Activated T-cell treated with anti-CD3 and anti-CD28 coated beads, Interleukin-2, amount 50 U/mL, for 24 hours (primary cell): ENCODE measurements at places on chromosomes 2 and 18.

- DNase-seq, result no peak
These were observed 164.1 kb downstream of the FHOD3 start for GRCh38 chr18:36461551-36461987.

DNA sequence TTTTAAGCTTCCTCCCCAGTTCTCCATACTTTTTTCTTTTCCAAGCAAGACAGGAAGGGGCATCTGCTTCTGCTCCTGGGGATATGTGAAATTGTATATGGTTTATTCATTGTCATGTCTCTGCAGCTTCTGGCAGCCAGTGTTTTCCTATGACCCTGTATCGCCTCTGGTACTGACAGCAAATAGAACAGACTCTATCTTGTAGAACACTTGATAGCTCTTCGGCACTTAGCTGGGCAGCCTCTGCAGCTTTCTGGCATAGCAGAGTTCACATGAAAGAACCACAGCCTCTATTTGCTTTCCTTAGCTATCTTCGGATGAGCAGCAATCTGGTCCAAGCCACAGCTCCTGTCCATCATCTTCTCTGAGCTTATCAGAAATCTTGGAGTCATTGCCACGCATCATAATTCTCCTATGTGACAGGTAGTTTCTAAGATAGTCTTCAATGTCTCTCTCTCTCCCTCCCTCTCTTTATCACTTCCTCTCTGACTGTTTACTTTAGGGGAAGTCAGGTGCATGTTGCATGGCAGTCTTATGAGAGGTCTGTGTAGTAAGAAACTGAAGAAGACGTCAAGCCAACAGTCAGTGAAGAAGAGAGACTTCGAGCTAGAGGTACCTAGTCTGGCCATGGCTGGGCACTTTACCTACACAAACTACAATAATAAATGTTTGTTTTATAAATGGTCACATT is 627.7 kb upstream of the CDH2 start:
- DNase-seq, result no peak

- DNase-seq, result peak; percentile 64
These were observed 14.5 kb downstream of the SH3RF3 start for GRCh38 chr2:109143214-109144187.

DNA sequence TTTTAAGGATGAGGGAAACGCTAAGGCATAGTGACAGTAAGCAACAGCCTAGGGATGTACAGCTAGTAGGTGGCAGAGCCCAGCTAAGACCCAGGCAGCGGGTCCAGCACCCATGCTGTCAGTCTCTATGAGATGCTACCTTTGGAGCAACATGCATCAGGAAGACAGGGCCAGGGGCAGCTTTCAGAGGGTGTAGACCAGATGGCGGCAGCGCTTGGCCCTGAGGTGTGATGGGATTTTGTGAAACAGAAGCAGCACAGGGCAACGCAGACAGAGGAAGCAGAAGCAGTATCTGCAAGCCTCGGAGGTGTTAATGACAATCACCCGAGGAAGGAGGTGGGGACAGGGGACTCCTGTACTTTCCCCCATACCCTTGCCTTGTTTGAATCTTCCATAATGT is 43.2 kb downstream of the SDC1 start:
- no peak for DNase-seq

- peak; percentile 83 for DNase-seq
These were observed 3.0 kb upstream of the PLEK start for GRCh38 chr2:68362069-68362468.

DNA sequence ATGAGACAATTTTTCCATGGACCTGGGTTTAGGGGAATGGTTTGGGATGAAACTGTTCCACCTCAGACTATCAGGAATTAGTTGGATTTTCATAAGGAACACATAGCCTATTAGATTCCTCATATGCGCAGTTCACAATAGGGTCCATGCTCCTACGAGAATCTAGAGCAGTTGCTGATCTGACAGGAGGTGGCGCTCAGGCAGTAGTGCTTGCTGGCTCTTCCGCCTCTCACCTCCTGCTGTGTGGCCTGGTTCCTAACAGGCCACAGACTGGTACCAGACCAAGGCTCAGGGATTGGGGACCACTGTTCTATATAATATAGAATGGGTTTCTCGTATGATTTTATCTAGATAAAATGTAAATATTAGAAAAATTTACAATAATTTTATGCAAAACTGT is 338.7 kb downstream of the CPS1 start:
- no peak for DNase-seq

DNA sequence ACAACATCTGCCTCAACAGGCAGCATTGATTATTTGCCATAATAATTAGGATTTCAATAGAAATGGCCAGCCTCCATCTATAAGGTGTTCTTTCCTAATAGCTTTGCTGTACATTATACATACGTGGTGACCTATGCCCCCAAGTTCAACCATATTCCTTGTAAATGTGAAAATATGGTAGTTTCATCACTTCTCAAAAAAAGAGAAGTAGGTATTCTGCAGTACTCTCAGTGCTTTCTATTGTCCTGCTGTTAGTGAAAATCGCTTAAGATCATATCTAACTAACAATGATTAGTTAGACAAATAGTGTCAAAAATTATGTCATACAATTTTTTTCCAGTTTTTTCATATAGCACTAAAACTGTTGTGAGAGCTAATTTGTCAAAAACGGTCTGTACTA is 79.6 kb downstream of the SLC4A10 start:
- DNase-seq, result no peak

DNA sequence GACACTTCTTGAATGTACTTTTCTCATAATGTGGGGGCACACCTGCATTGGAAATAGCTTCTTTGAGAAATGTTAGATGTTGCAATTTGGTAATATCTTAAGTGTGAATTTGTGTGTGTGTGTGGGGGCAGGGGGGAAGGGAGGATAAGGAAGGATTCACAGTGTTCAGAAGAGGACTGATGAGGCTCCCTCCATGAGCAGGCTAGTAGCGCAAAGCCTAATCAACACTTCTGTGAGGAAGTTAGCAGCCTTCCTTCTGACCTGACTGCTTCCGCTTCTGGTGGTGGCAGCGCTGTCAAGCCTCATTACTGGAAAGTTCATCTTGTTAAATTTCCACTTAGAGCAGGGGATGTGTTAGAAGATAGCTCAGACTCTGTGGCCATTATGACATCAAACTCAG is 295.4 kb upstream of the SPRED2 start:
- DNase-seq, result no peak

GRCh38 chr2:86625096-86625495 is 1.4 kb upstream of the RNF103 start:
- DNase-seq, result no peak

DNA sequence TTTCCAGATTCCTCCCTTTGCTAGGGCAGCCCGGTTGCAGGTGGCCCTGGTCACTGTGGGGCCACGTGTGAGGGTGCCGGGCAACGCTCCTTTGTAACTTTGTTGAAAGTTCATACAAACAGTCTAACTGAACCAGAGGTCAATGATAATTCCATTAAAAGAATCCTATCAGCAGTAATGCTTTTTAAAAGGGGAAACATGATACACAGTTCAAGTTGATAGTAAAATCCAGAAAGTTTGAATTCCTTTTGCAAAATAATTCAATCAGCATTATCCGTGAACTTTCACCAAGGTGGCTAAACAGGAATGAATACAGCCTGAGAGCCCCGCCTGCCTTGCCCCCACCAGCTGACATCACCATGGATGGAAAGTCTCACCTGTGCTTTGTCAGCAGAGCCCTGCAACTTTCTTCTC is 166.2 kb downstream of the ACKR3 start:
- no peak for DNase-seq

DNA sequence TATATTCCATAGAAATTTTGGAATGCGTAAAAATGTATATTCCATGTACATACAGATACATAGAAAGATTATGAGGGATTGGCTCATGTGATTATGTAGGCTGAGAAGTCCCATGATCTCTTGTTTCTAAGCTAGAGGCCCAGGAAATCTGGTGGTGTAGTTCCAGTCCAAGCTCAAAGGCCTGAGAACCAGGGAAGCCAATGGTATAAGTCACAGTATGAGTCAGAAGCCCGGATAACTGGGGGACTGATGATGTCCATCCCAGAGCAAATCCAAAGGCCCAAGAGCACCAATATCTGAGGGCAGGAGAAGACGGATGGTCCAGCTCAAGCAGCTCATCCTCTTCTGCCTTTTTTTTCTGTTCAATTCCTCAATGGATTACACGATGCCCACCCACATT is 385.0 kb upstream of the KLHL29 start:
- no peak for DNase-seq

DNA sequence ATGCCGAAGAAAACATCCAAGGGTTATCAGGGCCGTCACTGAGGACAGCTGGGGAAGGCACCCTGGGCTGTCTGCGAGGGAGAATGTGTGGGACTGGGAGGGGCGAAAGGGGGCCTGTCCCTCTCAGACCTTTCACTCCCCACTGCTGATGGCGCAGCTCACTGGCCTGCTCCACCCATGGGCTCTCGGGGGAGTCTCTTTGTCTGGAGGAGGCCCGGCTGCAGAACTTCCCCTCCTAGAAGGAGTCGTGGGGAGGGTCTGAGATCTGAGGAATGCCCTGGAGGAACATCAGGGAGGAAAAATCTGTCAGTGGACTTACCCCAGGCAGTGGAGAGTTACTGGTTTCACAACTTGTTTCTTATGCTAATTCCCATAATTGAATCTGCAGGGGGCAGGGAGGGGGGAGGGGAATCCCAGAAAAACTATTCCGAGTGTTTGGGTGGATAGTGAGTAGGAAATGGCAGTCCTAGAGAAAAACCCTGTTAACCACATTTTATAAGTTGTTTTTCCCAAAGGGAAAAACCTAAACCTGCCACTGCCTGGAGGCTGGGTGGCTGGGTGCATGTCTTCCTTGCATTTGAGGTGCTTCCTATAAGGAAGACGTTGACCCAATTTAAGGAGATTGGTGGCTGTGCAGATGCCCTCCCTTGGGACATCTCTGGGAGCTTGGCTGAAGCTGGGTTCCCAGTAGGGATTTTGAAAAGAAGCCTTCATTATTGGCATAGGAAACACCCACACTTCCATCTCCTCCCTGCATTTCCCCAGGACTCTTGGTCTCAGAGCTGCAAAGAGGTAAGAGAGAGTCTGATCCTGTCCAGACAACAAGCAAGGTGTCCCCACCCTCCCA is 11.7 kb upstream of the SEMA4C start:
- DNase-seq, result no peak

GRCh38 chr2:19022334-19022733 is 336.1 kb downstream of the OSR1 start:
- DNase-seq, result no peak

DNA sequence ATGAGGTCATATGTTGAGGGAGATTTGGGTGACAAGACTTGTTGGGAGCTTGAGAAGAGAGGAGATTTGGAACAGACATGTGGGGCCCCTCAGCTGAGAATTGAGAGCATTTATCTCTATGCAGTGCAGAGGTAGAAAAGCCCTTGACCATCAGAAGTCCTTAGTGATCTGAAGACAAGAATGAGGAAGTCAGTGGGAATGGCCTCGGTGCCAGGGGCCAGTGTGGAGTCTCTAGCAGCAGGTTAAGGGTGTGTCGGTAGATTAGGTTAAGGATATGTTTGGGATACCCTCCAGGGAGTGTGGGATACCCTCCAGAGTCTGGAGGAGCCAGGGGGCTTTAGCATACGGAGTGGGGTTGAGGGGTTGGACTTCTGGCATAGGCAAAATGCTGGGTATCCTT is 41.6 kb downstream of the FBXO48 start:
- DNase-seq, result no peak

DNA sequence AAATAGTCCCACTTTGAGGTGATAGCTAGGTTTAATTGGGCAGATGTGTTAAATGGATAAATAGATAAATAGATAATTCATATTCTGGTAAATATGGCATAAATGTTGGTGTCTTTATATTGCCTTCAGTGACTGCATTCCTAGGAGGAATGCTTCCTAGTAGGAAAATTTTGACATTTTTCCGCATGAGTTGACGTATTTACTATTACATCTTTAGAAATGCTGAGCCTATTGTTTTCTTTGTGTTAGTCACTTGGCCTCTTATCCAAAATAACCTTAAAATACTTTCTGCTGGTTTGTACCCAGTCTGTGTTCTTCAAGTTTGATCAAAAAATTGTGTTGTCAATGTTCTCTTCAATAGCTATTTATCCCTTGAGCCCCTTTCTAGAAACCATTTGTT is 495.6 kb upstream of the ZEB2 start:
- no peak for DNase-seq

- DNase-seq, result no peak
These were observed 7.8 kb upstream of the ARMC9 start for GRCh38 chr2:231190531-231191197.

DNA sequence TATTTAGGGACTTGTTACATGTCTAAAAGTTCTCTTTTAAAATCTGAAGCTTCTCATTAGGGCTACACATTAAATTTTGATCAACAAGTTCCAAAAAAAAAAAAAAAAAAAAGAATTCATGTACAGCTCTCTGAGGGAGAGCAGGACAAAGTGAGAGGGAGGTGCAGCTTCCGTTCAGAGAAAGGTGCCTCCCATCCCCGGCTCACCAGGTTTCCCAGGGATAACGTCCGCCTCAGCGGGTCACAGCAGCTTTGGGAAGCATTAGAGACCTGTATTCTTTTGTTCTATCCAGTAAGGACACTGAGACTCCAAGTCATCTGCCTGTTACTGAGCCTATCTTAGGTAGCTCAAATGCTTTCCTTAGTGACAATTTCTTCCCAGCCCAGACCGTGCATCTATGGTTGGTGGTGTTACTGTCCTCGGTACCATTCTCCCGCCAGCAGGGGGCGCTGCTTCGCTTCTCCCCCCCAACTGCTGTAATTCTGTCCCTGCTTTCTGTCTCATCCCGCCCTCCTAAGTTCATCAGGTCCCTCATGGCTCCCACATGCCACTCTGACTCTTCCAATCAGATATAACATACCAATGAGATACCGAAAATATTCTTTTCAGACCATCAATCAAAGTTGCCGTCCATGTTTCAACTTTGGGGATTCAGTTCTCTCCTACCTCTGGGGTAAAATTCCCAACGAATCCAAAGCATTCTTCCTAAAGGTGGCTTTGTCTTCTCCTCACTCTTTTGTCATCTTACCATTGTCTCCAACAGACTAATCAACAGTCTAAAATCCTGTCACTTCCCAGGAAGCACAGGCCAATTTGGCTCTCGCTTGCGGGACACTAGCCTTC is 466.5 kb downstream of the METTL4 start:
- DNase-seq, result peak; percentile 53

GRCh38 chr2:32895424-32895823 is 51.3 kb upstream of the LTBP1 start:
- no peak for DNase-seq

DNA sequence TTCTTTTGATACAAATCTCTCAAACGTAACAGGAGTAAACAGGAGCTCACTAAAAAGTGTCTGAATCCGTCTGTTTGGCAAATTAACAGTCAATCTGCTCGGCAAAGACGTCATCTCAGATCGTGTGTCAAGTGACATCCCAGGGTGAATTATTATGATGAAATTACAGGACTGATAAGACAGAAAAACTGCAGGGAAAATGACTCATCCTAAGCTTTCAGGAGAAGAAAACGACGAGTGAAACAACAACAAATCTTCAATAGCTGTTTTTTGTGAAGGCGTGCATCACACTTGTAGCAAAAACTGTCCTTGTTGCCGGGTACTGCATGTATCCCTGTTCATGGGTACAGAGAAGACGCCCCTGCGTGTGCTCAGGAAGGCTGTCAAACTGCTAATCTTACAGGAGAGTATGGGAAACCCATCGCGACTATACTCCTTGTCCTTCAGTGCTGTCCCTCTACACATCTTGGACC is 24.9 kb downstream of the EPB41L3 start:
- DNase-seq, result no peak

GRCh38 chr18:37566479-37567060 is 972 bp upstream of the CELF4 start:
- DNase-seq, result no peak
